Activated CD8-positive, alpha-beta memory T cell treated with anti-CD3 and anti-CD28 coated beads for 1 hour (primary cell): ENCODE measurements at places on chromosomes 3 and 15.

GRCh38 chr3:171776839-171777583 lies 33.3 kb downstream of the PLD1 start:
- DNase-seq: no peak

DNA sequence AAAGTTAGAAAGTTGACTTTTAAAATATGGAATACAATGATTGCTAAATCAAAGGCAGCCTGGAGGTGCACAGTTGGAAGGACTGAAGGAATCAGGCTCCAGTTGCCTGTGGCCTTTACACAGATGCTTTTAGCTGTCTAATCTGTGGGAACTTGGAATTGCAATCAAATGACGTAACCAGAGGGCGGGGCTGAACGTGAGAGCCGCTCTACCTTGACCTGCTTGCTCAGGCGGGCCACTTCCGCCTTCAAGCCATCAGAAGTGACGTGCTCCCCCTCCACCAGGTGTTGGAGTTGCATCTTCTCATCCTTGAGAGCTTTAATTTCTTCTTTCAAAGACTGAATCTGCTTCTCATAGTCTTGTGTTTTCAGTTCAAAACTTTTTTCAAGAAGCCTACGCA lies 37.7 kb upstream of the GNB5 start:
- no peak for DNase-seq

DNA sequence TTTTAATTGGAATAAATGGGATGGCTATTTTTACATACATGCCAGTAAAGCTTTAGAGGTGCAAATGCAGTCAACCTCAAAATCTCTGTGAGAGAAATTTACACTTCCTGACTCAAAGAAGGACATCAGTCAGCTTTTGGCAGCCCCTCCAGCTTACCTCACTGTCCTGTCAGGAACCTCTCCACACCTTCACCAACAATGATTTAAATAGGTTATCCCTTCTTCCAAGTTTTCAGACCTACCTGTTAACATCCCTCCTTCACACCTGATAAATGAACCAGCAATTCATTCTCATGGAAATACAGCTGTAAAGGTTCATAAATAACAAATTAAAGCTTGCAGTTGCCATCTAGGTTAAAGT lies 286.1 kb downstream of the SHOX2 start:
- DNase-seq: no peak

GRCh38 chr3:188134856-188135255 lies 19.1 kb upstream of the LPP start:
- DNase-seq: no peak

GRCh38 chr3:18127174-18127858 lies 297.8 kb downstream of the SATB1 start:
- DNase-seq: no peak
